H1 (cell line): ENCODE measurements at places on chromosomes 2 and 18.

GRCh38 chr18:37529296-37529695, 36.3 kb downstream of the CELF4 start:
- DNase-seq, result no peak

- DNase-seq, result no peak
These were observed 308.8 kb upstream of the FIGN start for GRCh38 chr2:164044622-164045021.

DNA sequence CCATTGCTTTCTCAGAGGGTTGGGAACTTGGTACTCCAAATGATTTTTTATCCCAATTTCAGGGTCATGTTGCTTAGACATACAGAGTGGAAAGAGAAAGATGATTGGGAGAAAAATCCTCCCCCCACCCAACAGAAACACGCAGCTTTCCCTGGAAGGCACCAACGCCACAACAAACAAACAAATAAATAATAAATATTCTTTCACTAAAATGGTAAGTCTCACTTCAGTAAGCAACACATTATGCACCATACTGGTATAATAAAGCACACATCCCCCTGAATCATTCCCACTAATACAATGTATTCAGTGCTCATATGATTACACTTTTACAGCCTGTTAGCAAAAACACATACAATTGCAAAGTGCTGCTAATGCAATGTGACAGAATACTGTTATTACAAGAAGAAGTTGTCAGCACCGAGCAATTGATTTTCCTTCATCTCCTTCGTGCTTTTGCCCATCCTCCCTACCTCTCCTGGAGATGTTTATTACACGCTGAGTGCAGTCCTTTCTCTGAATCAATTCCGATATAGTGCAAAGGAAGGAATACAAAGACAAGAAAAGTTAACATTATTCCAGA, 359.9 kb downstream of the TXNL1 start:
- DNase-seq, result no peak

DNA sequence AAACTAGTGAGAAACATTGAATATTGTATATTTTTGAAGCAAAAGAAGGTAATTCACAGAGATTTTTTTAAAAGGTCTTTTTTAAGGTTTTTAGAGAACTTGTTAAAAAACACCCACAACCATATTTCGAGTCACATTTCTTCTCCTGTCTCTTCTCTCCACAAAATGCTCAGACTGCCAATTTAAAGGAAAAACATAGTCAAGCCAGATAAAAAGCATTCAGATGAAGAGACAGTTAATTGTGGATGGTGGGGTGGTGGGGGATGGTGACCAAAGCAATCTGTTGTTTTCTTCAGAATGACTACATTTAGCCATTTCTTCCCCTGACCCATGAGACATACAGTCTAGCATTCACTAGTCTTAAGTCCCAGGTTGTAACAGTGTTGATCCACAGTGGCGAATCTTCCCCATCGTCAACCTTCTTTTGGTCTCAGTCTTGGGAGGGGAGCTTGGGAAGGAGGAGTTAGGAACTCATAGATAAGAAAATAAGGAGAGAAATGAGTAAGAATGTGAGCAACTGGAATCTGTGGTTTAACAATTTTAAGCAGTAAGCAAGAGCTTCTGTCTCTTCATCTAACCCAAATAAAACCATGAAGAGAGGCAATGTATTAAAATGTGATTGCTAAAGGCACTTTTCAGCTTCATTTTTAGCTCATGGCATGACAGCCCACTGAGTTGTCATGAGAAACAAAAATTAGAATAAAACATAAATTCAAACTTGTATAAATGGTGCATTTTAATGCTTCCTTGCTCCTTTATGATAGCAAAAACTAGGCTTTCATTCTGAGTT, 413.7 kb upstream of the FSHR start:
- no peak for DNase-seq

DNA sequence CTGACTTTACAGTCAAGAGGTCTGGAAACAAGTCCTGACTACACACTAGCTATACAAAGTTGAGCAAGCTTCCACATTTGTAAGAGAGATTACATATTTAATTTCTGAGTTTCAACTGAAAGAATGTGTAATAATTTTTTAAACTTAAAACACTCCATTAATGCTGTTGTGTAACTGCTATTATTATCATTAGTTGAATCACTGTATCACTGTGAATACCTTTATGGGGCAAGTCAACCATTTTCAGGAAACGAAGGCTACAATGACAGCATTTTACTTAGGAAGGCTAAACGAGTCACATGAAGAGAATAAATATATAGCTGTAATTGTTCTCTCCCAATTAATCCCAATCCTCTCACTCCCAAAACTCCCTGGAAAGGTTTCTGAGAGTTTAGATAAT, 46.3 kb downstream of the TRIP12 start:
- DNase-seq, result no peak

DNA sequence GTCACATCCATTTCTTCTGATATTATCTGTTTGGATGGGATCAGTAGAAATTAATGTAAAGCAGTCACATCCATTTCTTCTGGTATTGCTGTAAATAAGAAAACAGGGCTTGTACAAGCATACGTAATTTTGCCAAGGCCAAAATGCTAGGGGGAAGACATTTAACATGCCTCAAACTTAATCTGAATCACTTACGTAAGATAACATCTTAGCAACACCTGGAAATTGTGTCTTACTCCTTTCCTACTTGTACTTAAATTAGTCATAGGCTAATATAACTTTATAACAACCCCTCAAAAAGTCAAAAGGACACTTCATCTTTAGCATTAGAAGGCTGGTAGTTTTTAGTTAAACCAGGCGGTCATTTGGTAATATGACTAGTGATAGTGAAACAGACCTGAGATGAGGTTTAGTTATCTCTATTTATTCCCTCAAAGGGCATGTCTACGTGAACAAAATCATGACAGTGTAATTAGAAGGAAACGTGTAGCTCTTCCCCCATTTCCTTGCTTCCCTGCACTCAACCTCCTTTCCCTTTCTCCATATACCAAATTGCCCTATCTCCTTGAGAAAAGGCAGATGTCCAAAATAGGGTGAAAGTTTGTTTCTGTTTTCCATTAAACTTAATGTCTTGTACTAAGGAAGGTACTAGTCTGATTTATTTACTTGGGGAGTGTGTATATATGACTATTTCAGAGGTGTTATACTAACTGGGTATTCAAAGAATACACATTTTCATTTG, 99.3 kb upstream of the FZD5 start:
- no peak for DNase-seq

GRCh38 chr2:31660165-31660564, 79.4 kb upstream of the SRD5A2 start:
- no peak for DNase-seq

DNA sequence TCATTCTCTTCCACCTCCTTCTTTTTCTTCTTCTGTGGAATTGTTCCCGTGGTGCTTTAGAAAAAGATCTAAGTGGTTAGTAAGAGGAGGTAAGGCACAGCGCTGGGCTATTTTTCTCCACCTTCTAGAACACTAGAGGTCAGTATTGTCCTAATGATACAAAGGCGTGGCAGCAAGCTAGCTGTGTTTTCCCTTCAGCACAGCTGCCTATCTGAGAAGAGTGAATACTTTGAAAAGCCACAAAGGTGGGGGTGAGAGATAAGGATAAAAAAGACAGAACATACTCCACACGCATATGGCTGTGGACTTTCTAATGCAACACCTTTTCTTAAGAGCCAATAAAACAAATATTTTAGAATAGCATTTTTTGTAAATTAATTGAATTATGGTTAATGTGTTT, 2.1 kb downstream of the CNTNAP5 start:
- DNase-seq, result no peak
